Gastroesophageal sphincter (tissue), 4 donors: ENCODE measurements at places on chromosomes 3 and 15.

DNA sequence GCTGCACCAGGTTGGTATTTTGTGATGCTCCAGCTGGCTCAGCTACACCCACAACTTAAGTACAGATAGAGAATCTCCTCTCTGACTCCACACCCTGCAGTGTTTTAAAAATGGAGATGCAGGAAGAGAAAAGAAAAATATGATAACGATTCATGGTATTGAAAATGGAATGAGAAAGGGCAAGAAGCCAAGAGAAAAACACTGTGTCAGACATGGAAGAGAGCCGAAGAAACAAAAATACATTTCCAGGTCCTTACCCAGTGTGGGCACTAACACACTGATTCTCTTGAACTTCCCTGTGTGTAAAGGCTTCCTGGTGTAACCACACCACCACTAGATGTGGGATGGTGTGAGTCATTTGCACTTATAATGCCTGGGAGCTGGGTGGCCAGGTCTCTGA, 93.1 kb downstream of the GMPS start:
- ATAC-seq = no peak

GRCh38 chr15:96365781-96366525, 35.5 kb downstream of the NR2F2 start:
- no peak for ATAC-seq

- no peak for ATAC-seq
Measured at GRCh38 chr3:108488631-108489030, 21.8 kb downstream of the MYH15 start.

GRCh38 chr3:178826435-178827123, 245.0 kb downstream of the ZMAT3 start:
- no peak for ATAC-seq

- ATAC-seq = no peak
Measured at GRCh38 chr15:68639926-68640600, 61.3 kb downstream of the CORO2B start.

- no peak for ATAC-seq
Measured at GRCh38 chr15:67746450-67746849, 78.9 kb upstream of the SKOR1 start.

DNA sequence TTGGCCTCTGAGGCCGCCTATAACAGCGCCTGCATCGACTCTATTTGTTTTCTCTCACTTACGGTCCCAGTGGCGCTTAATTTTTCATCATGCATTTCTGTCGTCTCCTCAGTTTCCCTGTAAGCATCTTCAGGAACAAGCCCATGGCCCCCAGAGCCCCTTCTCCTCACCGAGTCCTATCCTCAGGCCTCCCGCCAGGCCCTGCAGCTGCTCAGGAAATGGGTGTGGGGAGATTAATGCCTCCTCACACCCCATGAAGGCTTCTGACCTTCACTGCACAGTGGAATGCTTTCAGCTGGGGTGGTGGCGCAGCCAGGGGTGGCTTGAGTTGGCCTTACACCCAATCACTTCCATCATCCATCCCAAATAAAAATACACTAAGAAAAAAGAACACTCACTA, 260.4 kb downstream of the FAM43A start:
- no peak for ATAC-seq

GRCh38 chr3:118607915-118608820, 426.5 kb downstream of the IGSF11 start:
- ATAC-seq = no peak

DNA sequence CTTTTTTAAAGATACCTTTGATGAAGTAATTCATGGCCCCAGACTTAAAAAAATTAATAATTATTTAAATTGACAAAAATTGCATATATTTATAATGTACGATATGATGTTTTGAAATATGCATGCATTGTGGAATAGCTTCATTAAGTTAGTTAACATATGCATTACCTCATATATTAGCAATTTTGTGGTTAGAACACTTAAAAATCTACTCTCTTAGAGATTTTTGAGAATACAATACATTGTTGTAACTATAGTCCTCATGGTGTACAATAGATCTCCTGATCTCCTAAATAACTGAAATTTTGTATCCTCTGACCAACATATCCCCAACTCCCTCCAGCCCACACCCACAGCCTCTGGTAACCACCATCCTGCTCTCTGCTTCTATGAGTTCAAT, 104.1 kb downstream of the PEX5L start:
- ATAC-seq = no peak

- ATAC-seq = peak; percentile 68
Measured at GRCh38 chr3:136818191-136818768, 646 bp upstream of the SLC35G2 start.

DNA sequence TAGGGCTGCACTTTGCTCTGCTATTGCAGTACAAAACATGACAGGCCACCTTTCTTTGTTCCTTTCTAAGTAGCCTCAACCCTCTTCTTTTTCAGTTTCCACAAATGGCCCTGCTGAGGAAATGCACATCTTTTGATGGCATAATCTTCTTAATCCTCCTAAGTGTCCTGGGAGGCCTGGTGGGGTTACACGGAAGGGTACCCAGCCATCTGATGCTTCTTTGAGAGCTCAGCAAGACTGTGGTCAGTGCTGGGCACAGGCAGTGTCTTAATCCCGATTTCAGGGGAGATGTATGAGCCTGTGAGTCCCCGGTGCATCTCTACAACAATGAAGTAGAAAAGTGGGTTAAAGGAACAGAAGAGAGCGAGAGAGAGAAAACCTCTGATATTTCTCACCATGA, 404.8 kb downstream of the GRM7 start:
- no peak for ATAC-seq

- no peak for ATAC-seq
Measured at GRCh38 chr3:134813618-134814017, 18.6 kb downstream of the EPHB1 start.

DNA sequence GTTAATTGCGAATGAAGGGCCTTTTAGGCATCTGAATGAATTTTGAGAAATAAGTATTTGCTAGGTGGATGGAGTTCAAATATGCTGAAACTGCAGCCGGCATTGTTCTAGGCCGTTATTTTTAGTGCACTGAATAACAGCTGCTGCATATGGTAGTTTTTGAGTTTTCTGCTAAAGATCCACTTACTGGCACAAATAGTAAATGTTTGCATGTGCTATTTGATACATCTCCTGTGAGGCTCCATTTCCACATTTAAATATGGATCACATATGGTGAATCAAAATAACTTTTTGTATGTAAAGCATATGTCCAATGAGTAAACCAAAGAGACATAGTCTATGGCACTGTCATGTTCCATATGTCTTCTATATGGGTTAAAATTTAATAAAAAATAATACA, 56.7 kb upstream of the CNTN4 start:
- no peak for ATAC-seq

DNA sequence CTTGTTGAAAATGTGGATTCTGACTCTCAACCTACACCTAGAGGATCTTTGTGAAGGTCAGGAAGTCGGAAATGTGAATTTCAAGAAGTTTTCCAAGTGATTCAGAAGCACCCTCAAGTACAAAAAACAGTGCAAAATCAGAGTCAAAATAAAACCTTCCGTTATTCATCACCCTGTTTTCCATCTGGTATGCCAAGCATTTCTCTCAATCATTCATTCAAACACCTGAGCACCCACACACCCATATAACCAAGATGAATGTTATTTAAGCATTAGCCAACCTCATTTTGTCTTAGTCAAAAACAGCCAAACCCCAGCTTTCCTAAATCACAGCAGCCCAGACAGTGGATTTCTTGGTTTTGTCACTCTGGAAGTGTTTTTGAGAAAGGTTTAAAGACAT, 91.1 kb downstream of the OSBPL10 start:
- ATAC-seq = no peak

DNA sequence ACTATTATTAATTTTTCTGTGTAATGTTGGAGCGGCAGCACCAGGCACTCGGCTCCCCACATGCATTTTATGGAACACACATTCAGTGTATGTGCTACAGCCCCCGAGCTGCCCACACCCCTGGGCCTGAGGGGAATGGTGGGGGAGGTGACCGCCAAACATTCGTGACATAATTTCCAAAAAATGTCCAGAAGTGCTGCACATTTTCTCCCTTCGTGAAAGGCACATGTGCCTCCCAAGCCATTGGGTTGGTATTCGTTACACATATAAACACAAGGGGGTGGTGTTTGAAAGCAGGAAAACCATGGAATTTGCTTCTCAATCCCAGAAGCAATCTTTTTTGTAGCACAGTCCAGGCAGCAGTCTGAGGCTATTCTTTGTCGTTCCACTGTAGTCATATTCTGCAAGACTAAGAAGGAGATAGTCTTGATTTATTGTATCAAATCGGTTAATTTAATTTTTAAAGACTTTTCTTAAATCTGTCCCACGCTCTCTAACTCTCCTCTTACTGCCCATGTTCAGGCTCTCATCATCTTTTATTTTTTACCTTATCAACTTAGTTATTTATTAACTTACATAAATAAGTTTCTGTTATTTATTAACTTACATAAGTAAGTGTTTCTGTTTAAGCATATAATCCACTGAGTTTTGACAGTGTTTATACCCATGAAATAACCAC, 39.2 kb upstream of the POLR2M start:
- ATAC-seq = peak; percentile 87

GRCh38 chr3:19960696-19961095, 13.8 kb downstream of the RAB5A start:
- ATAC-seq = no peak

DNA sequence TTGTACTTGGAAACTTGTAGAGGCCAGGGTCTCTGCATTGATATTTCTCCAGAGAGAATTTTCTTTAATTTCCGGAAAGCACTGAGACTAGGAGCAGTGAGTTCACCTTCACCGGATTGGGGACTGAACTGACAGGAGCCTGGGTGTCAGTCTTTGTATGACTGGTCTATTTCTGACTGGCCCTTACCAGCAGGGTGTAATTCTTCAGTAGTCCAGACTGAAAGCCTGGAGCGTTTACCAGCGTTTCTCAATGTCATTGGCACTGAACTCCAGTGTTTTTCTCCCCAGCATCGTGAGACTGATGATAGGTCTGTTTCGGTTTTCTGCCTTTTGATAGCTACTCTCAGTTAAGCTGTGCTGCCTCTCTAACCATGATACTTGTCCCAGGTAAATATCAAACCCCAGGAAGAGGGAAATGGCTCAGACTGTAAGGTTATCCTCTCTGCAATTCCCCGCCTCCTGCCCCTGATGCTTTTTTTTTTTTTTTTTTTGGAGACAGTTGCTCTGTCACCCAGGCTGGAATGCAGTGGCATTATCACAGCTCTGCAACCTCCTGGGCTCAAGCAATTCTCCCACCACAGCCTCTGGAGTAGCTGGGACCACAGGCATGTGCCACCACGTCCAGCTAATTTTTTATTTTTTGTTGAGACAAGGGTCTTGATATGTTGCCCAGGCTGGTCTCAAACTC, 103.6 kb downstream of the CACNA2D3 start:
- ATAC-seq = no peak

- ATAC-seq = no peak
Measured at GRCh38 chr3:40332684-40333083, 23.2 kb downstream of the EIF1B start.

DNA sequence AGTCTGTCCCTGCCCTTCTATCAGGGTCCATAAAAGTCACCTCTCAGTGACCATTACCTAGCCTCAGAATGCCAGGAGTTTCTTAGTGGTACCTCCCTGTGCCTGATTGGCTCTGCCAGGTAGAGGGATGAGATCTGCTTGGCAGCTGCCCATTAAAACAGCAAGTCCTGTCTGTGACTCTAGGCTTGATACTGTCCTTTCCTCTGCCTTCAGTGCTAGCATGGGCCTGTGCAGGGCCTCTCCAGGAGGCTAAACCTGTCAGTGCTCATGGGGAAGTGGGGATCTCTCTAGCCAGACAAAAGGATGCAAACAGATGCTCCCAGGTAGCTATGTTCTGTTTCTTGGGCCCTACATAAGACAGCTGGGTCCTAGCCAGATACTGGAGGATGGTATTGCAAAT, 10.0 kb upstream of the MANF start:
- ATAC-seq = no peak

- ATAC-seq = no peak
Measured at GRCh38 chr3:177127008-177127407, 70.3 kb downstream of the TBL1XR1 start.

GRCh38 chr3:114451561-114452018, 157.8 kb downstream of the TIGIT start:
- no peak for ATAC-seq

GRCh38 chr3:83248454-83248853, 1487.0 kb upstream of the GBE1 start:
- ATAC-seq = no peak

DNA sequence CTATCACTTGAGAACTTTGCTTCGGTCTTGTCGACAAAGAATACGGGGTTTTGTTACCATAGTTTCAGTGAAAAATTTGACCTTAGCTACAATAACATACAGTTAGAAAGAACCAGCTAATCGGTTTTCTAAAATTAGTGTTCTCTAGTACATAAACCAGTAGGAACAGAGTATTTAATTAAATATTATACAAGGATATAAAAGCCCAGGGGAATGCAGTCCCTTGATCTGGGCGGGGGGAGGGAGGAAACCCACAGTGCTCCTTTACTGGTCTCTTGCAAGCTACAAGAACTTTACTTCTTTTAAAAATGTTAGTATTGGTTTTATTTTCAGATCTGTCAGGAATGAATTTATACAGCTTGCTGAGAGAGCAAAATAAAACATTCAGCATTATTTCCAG, 41.8 kb downstream of the ITPR1 start:
- no peak for ATAC-seq

GRCh38 chr3:48411606-48412374, 18.1 kb downstream of the PLXNB1 start:
- no peak for ATAC-seq

GRCh38 chr3:117628823-117629291, 919.3 kb downstream of the TUSC7 start:
- no peak for ATAC-seq

GRCh38 chr3:186849374-186849975, 7.0 kb downstream of the ADIPOQ start:
- no peak for ATAC-seq

- ATAC-seq = no peak
Measured at GRCh38 chr3:55601366-55602080, 114.4 kb upstream of the WNT5A start.

GRCh38 chr3:27568393-27568792, 84.2 kb upstream of the SLC4A7 start:
- ATAC-seq = no peak

DNA sequence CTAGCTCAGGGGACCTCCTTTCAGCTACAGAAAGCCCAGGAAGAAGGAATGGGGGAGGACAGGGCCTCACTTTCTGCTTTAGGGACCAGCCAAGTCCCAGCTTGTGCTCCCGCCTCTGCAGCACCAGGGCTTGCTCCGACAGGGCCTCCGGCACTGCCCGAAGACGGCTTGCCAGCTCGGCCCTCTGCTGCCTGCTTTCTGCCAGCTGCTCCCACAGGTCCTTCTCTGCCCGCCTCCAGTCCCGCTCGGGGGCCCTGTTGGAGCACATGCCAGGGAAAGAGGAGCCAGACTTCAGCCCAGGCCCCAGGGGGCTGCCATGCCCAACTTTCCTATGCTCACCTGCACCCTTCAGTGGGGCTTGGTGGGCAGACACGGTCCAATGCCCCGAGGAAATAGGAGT, 4.3 kb upstream of the CLK3 start:
- ATAC-seq = no peak

DNA sequence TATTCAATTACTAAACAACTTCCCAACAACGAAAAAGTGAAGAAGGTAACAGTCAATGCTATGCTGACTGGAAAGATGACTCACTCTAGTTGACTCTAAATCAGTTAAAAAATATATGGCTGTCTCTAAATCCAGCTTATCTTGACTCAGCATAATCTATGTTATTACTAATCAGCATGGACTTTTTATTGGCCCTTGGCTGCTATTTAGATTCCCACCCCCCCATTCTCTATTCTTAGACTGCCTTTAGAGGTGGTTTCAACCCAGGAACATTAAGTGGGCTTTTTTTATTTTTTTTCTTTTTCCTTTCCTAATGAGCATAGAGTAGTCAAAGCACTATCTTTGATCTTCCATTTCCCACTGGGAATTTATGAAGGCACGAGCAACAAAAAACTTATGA, 1.9 kb downstream of the PCOLCE2 start:
- no peak for ATAC-seq
